ENCODE measurements at places on chromosomes 3 and 15.

GRCh38 chr3:38210141-38210757 lies 44.9 kb downstream of the OXSR1 start:
- DNase-seq: no peak

- no peak for DNase-seq
Measured at GRCh38 chr3:160200353-160200752, 24.9 kb upstream of the C3orf80 start.

DNA sequence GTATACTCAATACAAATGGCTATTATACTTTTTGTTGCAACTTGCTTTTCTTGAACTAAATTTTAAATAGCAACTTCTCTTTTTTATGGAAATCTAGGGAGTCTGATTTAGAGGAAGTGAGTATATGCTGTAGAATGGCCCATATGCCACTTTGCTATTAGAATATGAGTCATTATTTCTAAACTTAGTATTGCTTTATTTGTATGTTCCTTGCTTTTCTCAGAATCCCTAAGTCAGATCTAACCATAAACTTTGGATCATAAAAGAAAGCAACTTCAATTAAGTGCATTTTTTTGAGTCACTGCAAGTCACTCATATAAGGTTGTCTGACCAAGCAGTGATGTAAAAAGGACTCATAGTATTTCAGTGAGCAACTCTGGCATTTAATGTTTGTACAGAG lies 17.5 kb upstream of the SPTSSB start:
- DNase-seq: no peak

GRCh38 chr3:173397161-173398110 lies at the start of gene NLGN1:
TSS of gene NLGN1 (plus strand) at chr3:173397744.
- DNase-seq: no peak

DNA sequence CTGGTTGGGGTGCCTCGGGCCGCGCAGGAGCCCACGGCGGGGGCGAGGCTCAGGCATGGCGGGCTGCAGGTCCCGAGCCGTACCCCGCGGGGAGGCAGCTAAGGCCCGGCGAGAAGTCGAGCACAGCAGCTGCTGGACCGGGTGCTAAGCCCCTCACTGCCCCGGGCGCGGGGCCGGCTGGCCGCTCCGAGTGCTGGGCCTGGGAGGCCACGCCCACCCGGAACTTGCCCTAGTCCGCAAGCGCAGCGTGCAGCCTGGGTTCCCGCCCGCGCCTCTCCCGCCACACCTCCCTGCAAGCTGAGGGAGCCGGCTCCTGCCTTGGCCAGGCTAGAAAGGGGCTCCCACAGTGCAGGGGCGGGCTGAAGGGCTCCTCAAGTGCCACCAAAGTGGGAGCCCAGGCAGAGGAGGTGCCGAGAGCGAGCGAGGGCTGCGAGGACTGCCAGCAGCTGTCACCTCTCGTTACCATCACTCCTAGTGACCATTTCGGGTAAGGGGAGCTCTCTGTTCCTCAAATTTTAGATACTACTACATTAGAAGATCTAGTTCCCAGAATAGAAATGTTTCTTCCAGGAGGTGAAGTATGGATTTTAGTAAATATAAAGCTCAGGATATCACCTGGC lies 417.0 kb upstream of the AGTR1 start:
- DNase-seq: no peak

DNA sequence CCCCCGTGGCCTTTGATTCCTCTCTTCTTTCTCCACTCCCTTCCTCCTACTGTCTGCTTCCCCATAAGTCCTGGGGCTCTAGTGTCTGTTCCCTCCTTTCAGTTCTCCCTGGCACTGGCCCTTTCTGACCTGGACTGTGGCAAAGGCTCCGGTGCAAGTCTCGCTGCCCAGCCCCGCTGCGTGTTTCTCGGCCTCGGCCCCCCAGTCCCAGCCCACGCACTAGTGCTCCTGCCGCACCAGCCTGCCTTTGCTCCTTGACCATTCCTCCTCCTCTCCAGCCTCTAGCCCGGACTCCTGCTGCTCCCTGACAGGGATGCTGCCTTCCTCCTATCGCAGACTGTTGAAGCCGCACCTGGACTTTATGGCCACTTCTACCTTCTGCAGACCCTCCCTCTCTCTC lies 2.1 kb downstream of the TM6SF1 start:
- no peak for DNase-seq

- no peak for DNase-seq
Measured at GRCh38 chr15:25556136-25556535, 117.3 kb upstream of the UBE3A start.

- no peak for DNase-seq
Measured at GRCh38 chr3:16928386-16929132, 43.8 kb downstream of the PLCL2 start.

DNA sequence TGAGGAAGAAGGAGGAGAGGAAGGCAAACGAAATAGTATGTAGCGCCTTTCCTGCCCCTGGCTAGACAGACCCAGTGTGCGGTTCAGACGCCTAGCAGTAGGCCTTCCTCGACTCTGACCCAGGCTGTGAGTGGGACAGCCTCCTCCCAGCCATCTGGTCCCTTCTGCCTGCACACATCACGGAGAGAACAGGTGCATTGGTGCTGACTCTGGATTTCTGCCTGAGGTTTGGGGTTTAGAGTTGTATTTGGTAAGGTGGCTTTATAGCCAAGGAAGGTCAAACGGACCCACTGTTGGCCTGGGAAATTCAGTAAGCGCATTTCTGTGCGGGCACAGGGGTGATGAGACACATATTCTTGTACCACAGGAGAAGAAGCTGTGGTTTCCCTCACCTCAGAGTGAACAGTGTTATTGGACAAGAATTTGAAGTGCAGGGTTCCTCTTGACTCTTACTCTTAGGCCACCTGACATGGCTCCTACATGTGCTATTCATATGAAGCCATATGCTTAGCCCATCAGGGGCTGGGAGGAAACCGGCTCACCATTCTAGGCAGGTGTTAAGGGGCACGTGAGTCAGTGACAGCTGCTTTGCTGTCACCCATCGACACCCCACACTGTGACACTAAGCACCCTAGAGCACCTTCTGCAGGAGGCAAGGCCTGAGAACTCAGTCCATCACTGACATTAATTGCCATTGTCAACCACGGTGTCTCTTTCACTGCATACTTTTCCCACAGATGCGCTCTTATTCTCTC lies 143.3 kb downstream of the CHDH start:
- DNase-seq: no peak

- no peak for DNase-seq
Measured at GRCh38 chr3:175307642-175308041, 448.5 kb downstream of the NAALADL2 start.

DNA sequence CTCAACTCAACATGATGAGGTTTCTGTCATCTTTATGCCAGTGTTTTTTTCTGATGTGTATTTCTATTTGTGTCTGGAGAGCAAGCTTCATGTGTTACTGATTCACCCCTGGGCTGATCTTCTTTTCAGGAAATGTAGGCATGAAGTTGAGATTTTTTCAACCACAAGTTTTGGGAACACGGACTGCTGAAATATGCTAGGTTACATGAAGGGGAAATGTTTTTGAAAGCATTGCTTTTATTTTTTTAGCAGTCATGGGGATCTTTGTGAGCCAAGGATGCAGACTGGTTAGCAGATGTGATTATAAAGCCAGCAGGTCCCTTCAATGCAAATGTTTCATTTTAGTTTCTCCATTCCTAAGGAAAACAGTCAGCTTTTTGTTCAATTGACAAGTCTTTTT lies 219.3 kb upstream of the COL8A1 start:
- no peak for DNase-seq

DNA sequence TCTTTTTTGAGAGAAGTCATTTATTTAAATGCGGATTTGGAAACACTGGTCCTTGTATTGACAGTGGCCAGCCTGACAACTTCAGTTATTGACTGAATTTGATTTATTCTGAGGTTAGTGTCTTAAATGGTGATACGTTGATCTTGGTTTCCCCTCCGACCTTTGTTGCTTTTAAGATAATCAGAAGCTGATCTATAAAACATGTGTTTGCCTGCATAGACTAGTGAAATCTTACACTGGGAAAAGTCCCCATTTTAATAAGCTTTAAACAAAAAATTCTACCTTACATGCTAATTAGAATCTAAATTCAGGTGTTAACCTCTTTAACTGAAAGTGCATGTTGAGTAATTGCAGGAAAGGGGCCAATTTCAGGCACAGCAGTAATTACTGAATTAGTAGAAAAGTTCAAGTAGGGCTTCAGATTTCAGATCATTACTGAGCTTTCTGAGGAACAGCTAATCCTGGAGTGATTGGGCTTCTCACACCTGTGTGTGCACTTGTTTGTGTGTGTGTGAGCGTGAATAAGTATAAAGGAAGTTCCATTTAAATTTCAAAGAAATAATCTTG lies 221.4 kb downstream of the SOX2 start:
- no peak for DNase-seq

DNA sequence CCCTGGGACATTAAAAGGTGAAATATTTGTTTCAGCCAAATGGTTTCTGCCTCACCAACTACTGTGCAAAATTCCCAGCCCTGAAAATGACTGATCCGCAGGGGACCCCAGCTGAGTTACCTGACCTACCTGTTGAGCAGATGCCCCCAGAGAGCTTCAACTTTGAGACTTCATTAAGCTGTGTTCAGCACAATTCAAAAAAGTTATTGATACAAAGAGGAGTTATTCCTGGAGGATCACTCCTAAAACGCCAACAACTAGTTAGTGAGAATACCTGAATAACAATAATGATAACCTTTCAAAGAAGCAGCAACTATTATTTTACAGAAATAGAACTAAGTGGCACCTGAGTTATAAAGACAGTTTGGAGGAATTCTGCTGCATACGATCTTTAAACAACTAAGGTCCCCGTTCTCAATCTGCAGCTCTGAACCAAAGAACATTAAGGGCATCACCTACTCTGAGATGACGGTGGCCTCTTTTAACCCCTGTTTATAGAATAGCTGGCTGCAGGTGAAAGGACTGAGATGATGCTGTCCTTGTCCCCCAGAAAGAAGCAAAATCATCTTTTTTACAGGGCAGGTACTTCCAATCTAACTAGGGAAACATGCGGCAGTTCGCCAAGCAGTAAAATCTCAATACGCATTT lies 659 bp downstream of the GADL1 start:
- DNase-seq: no peak

- DNase-seq: no peak
Measured at GRCh38 chr3:170741756-170742529, 128.1 kb downstream of the RPL22L1 start.

- DNase-seq: no peak
Measured at GRCh38 chr15:80003171-80003570, 32.2 kb upstream of the BCL2A1 start.

GRCh38 chr15:66774001-66774814 lies 72.2 kb downstream of the SMAD6 start:
- peak; percentile 5 for DNase-seq

DNA sequence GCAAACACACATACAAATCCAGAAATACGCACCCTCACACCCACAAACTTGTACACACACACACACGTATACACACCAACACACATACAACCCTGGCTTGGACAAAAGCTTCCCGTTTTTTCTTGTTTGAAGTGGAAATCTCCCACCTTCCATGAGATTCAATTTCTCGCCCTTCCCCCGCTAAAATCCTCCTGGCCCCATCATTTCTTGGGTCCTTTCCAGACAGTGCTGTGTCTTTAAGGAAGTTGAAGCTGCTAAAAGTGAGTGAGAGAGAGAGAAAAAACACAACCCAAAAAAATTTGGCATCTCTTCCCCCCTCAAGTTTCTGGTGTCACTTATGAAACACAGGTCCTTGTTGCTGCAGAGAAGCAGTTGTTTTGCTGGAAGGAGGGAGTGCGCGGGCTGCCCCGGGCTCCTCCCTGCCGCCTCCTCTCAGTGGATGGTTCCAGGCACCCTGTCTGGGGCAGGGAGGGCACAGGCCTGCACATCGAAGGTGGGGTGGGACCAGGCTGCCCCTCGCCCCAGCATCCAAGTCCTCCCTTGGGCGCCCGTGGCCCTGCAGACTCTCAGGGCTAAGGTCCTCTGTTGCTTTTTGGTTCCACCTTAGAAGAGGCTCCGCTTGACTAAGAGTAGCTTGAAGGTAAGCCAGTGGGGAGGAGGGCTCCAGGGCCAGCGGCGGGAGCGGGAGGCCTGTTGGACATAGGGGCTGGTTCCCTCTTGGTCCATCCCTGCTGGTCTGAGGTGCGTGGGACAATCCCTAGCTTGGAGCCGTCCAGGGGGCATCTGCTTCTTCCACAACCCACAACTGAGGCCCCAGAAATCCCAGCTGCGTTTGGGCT lies at the start of gene ISLR:
Gene ISLR (plus strand): TSS at position 331 of the 839 bp plus-strand sequence. CDS start 1,149 bp downstream, outside the sequence.
- DNase-seq: no peak

DNA sequence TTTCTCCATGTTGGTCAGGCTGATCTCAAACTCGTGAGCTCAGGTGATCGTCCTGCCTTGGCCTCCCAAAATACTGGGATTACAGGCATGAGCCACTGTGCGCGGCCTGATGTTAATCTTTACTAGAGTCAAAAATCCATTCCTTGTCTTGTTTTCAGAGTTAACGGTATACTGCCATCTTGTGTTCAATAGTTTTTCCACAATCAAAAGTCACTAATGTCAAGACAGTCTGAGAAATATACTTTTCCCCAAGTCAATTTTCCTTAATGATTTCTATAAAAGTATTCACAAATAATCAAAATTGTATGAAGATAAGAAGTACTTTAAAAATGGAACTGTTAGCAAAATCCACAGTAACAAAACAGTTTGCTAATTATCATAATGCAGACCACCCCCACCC lies 8.5 kb downstream of the CRBN start:
- no peak for DNase-seq

DNA sequence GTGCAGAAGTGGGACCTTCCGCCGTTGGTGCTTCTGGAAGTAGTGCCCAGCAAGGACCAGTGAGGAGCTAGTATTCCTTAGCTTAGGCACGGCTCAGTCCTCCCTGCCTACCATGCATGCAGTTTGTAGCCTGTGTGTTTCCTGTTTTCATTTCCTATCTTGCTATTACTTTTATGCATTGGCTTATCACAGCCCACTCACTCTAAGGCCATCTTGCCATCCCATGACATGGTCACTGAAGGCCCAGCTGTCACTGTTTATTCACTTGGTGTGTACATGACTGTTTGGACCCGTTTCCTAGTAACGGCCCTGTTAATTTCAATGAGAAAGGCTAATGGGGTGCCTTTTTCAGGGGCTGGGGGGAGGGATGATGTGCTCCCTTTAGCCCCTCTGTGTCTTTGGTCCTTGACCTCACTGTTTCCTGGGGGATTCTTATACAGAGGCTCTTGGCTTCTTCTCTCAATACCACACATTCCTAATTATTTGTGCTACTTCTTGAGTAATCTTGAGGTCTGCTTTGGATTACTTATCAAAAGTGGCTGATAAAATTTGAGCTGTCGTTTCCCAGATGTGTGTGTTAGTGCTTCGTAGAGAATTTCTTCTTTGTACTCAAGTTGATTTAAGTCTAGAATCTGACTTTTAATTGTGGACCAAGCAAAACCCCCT lies 24.5 kb upstream of the TRAK1 start:
- no peak for DNase-seq

DNA sequence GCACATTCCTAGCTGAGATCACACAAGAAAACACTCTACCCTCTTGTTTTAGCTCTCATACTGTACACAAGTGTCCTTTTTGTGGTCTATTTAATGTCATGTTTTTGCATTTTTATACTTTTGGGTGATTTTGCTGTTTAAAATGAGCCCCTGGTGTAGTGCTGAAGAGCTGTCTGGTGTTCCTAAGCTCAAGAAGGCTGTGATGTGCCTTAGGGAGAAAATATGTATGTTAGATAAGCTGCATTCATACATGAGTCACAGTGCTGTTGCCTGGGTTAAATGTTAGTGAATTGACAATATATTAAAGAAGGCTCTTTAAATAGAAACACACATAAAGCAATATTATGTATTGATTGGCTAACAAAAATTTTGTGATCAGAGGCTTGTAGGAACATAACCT lies 387.4 kb upstream of the C2CD4B start:
- no peak for DNase-seq

GRCh38 chr15:37981775-37982174 lies 47.3 kb downstream of the TMCO5A start:
- DNase-seq: no peak
